ENCODE measurements at places on chromosomes 16 and 17.

GRCh38 chr17:72604518-72604917, 483.7 kb downstream of the SOX9 start:
- DNase-seq, result no peak

DNA sequence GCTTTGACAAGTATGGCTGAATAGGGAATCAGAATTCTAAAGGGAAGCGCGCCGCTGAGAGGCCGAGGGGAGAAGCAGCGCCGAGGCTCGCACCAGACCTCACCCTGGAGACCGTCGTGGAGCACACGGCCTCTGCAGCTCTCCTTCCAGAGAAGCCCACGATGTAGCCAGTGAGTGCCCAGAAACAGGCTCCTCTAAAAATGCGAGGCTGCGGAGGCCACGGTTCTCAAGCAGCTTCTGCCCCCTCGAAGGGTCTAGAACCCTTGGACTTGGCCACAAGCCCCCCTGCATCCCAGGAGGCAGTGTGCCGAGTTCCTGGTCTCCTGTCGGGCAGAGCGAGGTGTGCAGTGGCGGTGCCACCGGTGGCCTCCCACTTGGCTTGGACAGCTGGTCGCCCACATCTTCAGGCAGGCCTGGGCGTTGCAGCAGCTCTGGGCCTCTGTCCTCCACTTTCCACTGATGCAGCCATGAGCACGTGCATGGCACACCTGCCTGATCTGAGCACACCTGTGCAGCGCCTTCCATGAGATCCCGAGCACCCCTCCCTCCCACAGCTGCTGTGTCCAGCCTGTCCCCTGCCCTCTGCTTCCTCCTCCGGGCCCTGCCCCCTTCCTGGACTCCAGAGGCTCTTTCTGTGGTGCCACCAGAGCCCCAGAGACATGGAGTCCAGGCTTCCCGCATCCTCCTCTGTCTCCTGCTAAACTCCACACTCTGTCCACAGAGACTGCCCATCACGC, 18.9 kb upstream of the WDR45B start:
- no peak for DNase-seq

DNA sequence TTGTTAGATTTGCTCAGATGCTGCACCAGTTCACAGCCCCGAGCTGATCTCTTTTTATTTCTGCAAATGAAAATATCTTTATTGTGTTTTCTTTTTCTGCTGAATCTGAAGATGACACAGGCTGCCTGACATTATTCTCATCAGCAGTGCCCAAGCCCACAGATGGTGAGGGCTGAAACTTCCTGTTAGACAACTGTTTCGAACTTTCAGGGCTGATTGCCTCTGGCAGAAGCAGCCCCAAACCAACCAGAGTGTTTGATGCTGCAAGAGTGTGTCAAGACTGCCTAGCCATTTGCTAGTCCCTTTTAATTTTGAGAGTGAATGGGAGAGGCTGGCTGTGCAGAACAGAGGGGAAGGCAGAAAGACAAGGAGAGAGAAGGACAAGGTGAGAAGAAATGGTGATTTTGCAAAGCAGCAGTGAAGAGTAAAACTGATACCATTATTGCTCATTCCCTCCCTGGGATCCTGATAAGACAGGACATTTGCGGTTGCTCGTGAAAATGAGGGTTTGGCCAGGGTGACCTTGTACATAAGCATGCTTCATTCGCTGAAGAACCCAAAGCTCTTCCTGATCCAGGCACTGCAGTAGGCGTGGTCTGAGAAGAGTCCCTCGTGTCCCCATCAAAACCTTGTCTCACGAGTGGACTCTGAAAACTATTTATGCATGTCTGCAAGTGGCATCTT, 77.2 kb downstream of the TMEM114 start:
- DNase-seq, result no peak

- no peak for DNase-seq
These were observed 17.6 kb upstream of the MAF start for GRCh38 chr16:79618041-79618691.

DNA sequence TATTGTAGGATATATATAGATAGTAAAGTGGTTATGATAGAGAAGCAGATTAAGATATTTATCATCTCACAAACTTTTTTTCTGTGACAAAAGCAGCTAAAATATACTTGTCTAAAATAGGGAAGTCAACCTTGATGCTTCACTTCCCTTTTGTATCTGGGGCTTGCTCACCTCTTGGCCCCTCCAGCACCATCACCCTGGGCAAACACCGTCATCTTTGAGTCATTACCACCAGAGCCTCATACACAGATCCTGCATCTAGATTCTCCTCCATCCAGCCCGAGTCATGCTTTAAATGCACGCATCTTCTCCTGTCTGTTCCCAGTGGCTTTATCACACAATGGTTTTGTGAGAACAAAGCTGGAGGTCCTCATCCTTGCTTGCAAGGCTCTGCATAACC, 1062.7 kb upstream of the EEF2KMT start:
- no peak for DNase-seq

DNA sequence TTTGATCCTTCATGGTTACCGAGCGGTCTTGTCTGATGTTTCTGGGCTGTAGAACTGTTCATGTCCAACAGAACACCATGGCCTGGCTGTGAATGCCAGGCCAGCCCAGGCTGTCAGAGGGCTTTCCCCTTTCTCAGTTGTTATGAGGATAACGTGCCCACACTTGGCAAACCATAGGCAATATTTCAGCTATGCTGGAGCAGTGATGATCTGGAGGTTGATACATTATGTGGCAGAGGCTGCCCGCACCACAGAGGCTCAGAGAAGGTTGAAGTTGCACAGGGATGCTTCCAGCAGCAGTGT, 92.9 kb downstream of the C16orf78 start:
- no peak for DNase-seq

DNA sequence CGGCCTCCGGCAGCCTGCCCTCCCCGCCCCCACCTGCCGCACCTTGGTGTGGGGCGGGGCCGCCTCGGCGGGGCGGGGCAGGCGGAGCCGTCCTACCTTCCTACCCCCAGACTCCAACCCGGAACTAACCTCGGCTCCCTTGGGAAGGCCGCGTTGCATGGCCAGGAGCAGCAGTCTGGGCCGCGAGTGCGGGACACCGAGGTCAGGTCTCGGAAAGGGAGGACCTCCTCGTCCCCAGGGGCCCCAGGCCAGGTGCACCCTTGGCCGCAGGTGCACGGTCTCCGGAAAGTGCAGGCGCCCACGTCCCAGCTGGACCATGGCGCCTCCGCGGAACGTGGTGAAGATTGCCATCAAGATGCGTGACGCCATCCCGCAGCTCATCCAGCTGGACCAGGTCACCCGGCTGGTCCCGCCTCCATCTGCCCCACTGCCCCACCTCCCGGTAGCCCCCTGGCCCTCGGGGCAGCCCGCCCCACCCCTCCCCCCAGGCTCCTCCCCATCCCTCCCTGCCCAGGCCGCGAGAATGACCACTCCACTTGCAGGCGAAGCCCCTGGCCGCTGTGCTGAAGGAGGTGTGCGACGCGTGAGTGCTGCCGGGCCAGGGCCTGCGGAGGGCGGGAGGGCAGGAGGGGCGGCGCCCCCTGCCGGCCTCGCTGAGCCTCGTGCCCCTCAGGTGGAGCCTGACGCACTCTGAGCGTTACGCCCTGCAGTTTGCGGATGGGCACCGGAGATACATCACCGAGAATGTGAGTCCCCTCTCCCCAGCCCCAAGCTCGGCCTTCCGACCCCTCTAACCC, at the start of gene ELMO3:
ELMO3 (plus strand) TSS at position 121 of the 797 bp plus-strand sequence; CDS start at position 317, 196 bp downstream.
- DNase-seq, result no peak

- no peak for DNase-seq
These were observed 81.3 kb downstream of the CBLN1 start for GRCh38 chr16:49200223-49200820.

DNA sequence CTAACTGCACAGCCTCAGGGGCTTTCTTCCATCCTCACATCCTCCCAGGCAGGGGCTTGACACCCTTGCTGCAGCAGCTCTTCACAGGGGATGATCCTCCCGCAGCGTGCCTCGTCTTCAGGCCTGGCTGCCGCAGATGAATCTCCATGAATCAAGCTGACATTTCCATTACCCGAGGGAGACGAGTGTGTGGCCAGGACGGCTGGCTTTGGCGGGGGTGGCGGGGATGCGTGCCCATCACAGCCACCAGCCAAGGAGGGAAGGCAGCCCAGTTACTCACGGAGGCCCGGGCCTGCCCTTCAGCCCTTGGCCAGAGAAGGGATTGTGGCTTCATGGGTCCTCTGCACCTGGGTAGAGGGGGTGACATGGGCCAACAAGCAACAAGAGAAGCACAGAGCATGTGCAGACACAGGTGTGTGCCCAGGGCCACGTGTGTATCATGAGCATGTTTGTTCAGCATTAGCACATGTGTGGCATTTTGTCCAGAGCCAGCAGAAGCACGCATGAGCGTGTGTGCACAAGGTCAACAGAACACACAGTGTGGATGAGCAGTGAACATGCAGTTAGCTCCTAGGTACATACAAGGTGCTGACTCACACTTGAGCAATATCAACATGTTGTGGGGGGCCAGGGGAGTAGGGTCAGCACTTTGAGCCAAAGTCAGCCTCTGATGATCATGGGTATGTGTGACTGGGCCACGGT, 236.4 kb downstream of the KATNIP start:
- no peak for DNase-seq

DNA sequence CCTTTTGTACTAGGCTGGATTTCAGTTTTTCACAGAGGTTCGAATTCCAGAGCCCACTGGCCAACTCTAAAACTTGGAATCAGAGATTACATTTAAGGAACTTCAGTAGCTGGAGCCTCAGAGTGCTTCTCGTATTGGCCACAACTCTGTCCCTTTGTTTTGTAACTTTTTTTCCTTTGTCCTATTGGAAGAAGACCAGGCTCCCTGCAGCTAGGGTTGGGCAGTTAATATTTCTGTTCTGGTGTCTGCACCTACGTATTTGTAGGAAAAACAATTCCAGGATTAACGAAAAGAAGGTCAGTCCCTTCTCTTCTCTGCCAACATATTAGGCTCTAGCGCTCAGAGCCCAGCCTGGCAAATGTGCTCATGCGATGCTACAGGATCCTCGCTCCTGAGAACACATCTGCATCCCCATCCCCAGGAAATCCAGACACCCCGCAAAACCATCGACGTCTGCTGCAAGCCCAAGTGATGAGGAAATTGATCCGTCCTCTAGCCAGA, 1.9 kb downstream of the CDH11 start:
- no peak for DNase-seq

DNA sequence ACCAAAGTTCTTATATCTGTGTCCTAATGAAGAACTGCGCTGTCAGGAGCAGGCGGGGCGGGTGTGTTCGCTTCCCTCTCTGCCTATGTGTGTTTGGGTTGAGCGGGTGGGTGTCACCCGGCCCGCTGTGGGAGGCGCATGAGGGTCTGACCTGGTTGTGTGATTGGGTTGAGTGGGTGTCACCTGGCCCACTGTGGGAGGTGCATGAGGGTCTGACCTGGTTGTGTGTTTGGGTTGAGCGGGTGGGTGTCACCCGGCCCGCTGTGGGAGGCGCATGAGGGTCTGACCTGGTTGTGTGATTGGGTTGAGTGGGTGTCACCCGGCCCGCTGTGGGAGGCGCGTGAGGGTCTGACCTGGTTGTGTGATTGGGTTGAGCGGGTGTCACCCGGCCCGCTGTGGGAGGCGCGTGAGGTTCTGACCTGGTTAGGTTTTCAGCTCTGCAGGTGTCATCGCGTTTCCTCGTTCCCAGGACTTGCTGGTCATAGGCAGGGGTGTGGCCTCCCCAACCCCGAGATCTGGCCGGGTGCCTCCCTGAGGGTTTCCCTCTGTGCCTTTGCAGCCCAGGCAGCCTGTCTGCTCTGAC, 69.6 kb upstream of the ZNF750 start:
- no peak for DNase-seq

- no peak for DNase-seq
These were observed 1.2 kb upstream of the STARD3 start for GRCh38 chr17:39635614-39636176.

DNA sequence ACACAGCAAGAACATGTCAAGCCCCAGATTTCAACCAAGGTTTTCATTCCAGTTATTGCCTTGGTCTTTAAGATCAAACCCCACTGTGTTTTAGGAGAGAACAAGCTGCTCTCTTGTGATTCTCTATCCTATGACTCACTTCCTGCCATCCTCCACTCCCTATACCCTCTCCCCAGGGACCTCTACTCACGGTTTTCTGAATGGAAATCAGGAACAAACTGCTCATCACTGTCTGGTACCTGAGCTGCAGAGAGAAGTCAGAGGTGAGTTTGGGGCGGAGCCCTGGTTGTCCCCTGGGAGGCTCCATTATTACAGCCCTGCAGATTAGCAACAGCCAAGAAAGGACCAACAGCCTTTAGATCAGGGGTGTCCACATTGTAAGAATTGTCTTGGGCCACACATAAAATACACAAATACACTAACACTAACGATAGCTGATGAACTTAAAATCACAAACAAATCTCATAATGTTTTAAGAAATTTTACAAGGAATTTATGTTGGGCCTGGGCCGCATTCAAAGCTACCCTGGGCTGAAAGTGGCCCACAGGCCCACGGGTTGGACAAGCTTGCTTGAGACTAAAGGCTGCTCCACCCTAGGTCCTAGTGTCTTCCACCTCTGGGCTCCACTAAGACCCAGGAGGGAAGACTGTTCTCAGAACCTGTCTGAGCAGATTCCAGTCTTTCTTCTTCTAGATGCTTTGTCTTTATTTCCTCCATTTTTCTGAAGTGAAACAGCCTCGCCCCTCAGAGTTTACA, 9.7 kb downstream of the ETV4 start:
- DNase-seq, result no peak

- no peak for DNase-seq
These were observed 31.3 kb downstream of the ZCCHC14 start for GRCh38 chr16:87461466-87461991.

DNA sequence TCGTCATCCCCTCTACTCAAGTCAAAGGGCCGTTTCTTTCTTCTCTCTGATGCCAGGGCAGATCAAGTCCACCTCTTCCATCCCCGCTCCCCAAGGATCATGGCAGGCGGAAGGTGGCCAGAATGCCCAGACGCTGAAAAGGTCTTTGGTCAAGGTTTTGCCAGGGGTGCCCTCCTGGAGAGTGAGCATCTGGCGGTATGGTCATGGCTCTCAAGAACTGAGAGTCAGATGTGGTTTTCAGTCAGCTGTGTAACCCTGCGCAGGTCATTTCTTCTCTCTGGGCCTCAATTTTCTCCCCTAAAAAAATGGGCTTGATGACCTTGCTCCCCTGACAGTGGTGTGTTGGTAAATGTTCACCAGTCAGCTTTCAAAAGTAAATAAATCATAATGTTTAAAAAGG, 12.4 kb downstream of the FOXN1 start:
- no peak for DNase-seq

GRCh38 chr17:42362245-42362961, 25.8 kb downstream of the STAT3 start:
- no peak for DNase-seq

- no peak for DNase-seq
These were observed 148.6 kb downstream of the KIF2B start for GRCh38 chr17:53971361-53971760.

DNA sequence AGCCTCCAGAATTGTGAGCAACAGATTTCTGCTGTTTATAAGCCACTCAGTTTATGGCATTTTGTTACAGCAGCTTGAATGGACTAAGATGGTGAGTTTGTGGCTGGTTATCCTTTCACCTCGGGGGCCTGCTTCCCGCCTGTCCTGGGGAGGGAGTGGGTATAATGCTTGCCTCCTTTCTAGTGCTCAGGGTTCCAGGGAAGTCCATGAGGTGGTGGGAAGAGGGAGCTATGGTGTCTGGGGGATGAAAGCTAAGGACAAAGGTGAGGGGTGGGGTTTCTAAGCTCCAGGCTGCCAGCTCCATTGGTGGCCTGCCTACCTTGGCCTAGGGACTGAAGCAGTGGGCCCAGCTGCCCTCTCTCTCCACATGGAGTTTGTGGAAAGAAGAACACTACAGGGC, 50.2 kb upstream of the SDK2 start:
- DNase-seq, result no peak

- no peak for DNase-seq
These were observed 789 bp upstream of the TERF2 start for GRCh38 chr16:69386596-69386995.

GRCh38 chr17:2952174-2952845, 111.1 kb downstream of the OR1D5 start:
- DNase-seq, result no peak

GRCh38 chr17:56593646-56594319, at the start of gene NOG:
NOG (plus strand) TSS chr17:56593699; CDS start chr17:56594224, 525 bp downstream.
- no peak for DNase-seq

All from activated naive CD8-positive, alpha-beta T cell treated with anti-CD3 and anti-CD28 coated beads, Interleukin-2, amount 50 U/mL, for 16 hours (primary cell).